SW 1271 (cell line): ENCODE measurements at places on chromosomes 3 and 15.

- no peak for DNase-seq
These were observed 19.7 kb upstream of the CYP11A1 start for GRCh38 chr15:74387141-74387541.

DNA sequence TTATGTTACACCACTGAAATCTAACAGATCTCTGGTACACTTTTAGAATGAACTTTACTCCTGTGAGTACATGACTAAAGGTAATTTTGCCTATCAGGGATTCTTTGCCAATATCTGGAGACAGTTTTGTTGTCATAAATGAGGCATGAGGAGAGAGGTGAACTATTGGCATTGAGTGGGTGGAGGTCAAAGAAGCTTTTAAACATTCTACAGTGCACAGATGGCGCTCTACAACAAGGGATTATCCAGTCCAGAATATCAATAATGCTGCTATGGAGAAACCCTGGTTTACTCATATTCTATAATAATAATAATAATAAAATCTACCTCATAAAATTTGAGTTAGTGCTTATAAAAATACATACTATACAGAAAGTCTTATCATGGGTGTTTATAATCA, 702.3 kb downstream of the SI start:
- DNase-seq, result no peak

- DNase-seq, result no peak
These were observed 25.7 kb upstream of the GRAMD1C start for GRCh38 chr3:113812854-113813253.

GRCh38 chr3:54165865-54166264, 43.5 kb downstream of the CACNA2D3 start:
- no peak for DNase-seq

- DNase-seq, result no peak
These were observed 38.5 kb downstream of the PYDC2 start for GRCh38 chr3:191499307-191500080.

DNA sequence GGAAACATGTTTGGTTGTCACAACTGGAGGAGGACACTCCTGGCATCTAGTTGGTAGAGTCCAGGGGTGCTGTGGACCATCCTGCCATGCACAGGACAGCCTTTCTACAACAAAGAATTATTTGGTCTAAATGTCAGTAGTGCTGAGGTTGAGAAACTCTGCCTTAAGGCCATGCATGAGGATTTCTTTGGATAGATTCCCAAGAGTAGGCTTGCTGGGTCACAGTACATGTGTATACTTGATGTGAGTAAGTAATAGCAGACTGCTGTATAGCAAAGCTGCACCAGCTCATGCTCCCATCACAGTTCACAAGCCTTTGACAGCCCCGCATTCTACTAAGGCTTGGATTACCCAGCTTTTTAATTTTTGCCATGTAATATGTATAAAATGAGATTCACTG, 151.3 kb downstream of the MFSD1 start:
- no peak for DNase-seq

- no peak for DNase-seq
These were observed 31.1 kb downstream of the RBM15B start for GRCh38 chr3:51422211-51422610.

GRCh38 chr15:69167218-69167846, 6.9 kb downstream of the GLCE start:
- no peak for DNase-seq

- no peak for DNase-seq
These were observed 31.6 kb upstream of the CEP152 start for GRCh38 chr15:48842501-48842900.

DNA sequence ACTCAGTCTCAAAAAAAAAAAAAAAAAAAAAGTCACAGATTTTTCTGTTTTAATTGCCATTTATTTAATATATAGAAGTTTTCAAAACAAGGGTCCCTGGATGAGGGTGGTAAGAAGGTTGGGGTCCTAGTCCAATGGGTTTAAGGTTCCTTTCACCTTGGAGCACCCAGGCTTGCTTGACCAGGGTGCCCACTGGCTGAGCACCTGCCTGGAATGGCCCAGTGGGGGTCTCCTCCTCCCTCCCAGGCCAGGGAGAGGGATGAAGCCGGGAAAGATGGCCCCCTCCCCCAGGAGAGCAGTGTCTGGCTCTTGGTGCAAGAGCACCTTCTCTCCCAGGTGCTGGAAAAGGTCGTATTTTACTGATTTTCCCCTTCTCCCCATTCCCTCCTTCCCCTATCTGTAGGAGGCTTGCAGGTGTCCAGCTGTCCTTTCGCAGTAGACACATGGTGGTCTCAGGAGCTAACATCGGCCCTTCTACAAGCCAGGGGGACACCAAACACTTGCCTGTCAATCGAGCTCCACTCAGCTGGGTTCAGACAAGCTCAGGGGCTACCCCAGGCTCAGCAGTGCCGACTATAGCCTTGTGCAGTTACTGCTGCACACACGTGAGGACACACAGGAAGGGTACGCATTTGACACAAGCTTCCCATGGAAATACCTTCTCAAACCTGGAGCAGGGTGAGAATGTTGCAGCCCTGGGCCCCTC, 112.3 kb upstream of the KLF13 start:
- no peak for DNase-seq

DNA sequence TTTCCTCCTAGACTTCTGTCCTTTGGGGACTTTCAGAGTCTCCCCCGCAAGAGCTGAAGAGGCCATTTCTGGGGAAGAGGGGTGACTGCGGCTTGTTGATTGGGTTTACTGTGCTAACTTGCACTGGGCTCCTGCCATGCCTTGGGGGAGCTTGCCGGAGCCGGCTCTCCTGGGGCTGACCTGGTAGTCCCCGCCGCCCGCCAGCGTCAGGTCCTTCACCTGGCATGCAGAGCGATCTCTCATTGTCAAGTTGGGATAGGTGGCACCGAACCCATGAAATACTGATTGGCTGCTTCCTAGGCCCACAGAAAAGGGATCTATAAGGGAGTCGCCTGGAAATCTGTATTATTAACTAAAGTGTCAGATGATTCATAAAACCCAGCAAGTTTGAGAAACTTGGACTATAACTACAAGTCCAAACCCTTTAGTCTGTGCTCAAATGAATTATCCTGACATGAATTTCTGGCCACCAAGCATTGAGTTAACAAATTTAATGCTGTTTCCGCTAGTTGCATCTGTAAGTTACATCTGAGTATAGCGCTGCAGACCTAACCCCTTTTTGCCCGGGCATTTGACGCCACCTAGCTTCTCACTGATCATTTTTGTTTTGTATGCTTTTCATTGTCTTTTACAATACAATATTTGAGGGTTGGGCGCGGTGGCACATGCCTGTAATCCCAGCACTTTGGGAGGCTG, 607 bp upstream of the IMP3 start:
- DNase-seq, result peak; percentile 86

DNA sequence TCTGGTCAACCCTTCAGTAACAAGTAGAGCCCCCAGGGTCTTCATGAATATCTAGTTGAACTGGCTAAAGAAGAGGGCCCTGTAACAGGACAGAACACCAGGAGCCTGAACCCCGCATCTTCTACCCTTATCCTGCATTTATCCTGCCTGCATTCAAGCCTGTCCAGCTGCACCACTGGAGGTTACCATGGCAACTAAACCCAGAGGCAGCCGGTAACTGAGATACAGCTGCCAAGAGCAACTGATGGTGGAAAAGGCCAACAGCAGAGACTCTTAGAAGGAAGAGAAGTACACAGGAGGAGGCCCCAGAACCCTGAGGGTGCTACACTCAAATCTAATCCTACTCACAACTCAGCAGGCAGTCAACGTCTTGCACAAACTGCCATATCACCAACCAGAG, 3.7 kb upstream of the PRKAR2A start:
- no peak for DNase-seq

DNA sequence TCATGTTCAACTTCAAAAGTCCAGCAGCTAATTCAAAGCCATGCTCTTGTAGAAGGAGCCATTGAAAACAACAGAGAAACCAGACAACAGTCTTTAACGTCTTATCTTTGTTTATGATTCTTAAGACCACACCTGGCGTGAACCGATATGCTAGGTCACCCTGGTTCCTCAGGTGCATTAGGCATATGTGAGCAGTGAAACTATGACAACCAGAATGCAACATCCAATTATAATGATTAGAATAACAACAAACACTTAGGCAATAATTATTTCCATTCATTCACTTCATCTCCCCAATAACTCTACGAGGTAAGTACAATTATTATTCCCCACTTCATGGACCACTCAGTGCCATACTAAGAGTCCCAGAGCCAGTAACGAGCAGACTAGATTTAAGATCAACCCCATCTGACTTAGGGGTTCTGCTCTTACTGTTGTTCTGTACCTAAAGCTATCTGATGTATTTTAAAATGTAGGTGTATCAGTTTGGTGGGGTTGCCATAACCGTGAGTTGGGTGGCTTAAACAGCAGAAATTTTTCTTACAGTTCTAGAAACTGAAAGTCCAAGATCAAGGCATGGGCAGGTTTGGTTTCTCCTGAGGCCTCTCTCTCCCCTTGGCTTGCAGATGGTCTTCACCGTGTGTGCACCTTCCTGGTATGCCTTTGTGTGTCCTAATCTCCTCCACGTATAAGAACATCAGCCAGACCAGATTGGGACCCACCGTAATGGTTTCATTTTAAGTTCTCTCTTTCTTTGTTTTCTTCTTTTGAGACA, 997.8 kb upstream of the CFAP20DC start:
- no peak for DNase-seq

DNA sequence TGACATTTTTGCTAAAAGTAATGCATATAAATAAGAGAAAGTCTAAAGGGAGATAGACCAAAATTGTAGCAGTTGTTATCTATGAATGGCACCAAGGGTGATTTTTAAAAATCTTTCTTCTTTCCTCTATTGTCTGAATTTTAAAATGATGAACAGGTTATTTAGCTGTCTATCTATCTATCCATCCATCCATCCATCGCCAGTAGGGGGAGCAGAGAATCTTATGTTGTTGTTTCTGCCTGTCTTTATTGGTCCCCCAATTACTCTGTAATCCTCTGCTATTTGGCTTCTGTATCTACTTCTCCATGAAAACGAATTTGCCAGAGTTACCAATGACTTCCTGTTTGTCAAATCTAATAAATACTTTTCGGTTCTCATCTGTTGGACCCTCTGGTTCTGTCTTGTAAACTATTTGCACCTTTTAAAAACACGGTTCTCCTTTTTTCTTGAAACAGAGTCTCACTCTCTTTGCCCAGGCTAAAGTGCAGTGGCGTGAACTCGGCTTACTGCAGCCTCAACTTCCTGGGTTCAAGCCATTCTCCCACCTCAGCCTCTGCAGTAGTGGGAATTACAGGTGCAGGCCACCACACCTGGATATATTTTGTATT, 86.0 kb downstream of the ECT2 start:
- DNase-seq, result peak; percentile 42

DNA sequence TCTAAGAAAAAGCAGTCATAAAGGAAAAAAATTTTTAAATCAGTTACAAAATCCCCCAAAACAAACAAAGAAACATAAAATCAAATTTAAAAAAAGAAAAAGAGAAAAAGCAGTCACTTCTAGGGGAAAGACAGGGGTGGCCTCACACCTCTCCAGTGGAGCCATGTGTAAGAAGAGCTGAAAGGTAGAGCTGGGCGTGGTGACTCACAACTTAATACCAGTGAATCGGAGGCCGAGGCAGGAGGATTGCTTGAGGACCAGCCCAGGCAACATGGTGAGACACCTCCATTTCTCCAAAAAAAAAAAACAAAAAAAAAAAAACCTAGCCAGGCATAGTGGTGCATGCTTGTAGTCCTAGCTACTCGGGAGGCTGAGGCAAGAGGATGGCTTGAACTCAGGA, 14.7 kb downstream of the MESD start:
- DNase-seq, result no peak

- no peak for DNase-seq
These were observed 1126.5 kb downstream of the NSUN3 start for GRCh38 chr3:95189348-95189747.

DNA sequence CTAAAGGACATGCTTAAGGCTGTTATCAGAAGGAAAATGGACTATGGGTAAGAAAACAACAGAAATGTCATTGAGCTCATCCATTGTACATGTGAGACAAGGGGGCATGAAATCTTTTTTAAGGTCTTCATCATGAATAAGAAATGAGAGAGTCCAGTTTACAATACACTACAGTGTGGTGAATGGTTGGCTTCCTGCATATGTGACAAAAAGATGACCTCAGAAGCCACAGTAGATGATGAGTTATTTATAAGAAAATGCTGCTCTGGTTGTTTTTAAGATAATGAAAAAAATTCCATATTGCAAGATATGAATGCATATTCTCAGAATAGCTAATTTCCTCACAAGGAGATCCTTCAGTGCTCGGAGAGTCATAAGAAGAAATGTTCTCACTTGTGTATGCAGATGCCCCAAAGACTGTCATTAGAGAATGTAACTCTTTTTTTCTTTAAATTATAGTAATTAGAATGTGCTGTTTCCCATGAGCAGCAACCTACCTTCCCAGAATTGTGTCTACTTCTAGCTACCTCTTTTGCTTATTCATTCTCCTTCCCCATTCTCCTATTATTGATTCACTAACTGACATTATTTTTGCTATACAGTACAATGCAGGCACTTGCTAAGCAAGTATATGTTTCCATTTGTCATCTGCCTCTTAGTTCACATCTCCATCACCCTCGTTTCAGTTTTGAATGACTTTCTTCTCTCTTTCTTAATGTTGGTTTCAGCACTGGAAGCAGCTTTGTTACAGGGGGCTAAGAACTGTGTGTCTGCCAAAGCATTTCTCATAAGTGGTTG, 152.0 kb upstream of the PEX5L start:
- DNase-seq, result no peak

DNA sequence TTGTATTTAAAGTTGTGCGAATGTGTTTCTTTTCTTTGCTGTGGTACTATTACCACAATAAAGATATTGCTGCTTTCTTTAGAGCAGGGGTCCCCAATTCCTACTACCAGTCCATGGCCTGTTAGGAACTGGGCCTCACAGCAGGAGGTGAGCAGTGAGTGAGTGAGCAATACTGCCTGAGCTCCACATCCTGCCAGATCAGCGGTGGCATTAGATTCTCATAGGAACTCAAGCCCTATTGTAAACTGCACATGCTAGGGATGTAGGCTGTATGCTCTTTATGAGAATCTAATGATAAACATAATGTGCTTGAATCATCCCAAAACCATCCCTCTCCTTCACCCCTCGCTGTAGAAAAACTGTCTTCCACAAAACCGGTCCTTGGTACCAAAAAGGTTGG, 41.6 kb downstream of the DMXL2 start:
- DNase-seq, result no peak

- DNase-seq, result no peak
These were observed 32.6 kb downstream of the PSMD6 start for GRCh38 chr3:63990733-63991132.

- no peak for DNase-seq
These were observed 400.4 kb upstream of the RARB start for GRCh38 chr3:25027650-25028049.

- no peak for DNase-seq
These were observed 405.1 kb downstream of the LPP start for GRCh38 chr3:188559072-188559429.

DNA sequence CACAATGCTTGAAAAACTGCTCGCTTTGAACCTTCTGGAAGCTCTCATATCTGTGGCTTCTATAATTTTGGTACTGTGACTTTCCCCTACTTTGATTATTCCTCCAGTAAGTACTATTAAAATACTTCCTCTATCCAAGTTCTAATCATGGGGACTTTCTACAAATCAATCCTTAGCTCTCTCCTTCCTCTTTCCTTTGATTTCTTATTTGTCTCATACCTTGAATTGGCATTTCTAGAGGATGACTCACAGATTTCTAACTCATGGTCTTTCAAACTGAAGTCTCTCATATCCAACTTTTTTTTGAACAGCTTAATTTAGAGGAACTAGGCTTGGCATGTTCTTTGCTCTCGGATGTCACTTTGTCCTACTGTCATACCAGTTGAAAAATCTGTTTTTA, 241.8 kb downstream of the TBC1D5 start:
- peak; percentile 11 for DNase-seq

GRCh38 chr3:44208086-44208485, 33.6 kb upstream of the TOPAZ1 start:
- no peak for DNase-seq

GRCh38 chr3:156577736-156578135, 22.8 kb upstream of the SSR3 start:
- no peak for DNase-seq
